ENCODE measurements at places on chromosomes 1 and 21. TPM values are rescaled to one million over a fixed set of nuclear protein-coding genes. Genes with fewer than 3 reads are reported as not detected.

DDX20 gene
- total RNA-seq, result 15.4 TPM

PFKL gene
- total RNA-seq, result 115 TPM

ESPN gene
- 3.8 TPM for total RNA-seq

C1orf185 gene
- not detected for total RNA-seq

APOBEC4 gene
- not detected for total RNA-seq

EVA1C gene
- total RNA-seq, result 8.8 TPM

DISC1 gene
- total RNA-seq, result 24.3 TPM

All from tongue (tissue), 3 donors.